Stimulated activated CD8-positive, alpha-beta memory T cell treated with anti-CD3 and anti-CD28 coated beads, Interleukin-7, amount 100 ng/mL, for 1 hour (primary cell): ENCODE measurements at places on chromosomes 7 and 10.

- no peak for DNase-seq
Measured at GRCh38 chr10:71537681-71538080, 141.0 kb downstream of the CDH23 start.

- no peak for DNase-seq
Measured at GRCh38 chr7:133428326-133428725, 175.4 kb downstream of the EXOC4 start.

- no peak for DNase-seq
Measured at GRCh38 chr10:13224210-13224995, 9.8 kb downstream of the UCMA start.

DNA sequence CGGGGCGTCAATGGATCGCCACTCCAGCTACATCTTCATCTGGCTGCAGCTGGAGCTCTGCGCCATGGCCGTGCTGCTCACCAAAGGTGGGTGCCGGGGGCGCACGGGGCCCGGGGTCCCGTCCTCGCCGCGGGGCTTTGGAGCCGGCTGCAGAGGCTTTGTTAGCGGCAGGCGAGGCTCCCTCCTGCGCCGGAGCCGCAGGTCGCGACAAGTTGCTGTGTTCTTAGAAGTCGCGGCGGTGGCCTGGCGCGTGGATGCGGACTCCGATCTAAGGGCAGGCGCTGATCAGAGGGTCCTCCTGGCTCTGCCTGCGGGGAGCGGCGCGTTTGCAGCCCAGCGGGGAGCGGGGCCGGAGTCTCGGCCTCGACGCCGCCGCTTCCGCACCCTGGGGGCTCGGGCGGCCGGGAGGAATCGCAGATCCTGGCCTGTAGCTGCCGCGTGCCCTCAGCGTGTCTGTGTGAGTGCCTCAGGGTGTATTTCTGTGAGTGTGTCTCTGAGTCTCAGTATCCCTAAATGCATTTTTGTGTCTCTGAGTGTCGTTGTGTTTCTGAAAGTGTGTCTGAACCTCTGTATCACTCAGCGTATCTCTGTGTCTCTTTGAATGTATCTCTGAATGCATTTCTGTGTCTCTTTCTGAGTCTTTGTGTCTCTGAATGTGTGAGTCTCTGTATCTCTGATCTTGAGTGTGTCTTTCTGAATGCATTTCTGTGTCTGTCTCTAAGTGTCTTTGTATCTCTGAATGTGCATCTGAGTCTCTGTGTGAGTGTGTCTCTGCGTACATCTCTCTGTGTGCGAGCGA lies 766 bp downstream of the BAMBI start:
- DNase-seq = no peak
